ENCODE measurements at places on chromosomes 3 and 15. TPM values are rescaled to one million over a fixed set of nuclear protein-coding genes. Genes with fewer than 3 reads are reported as not detected.

NR2F2 gene
- 26.6 TPM for total RNA-seq

PLA2G4D gene
- not detected for total RNA-seq

ZDHHC3 gene
- 37.7 TPM for total RNA-seq

GRAMD2A gene
- not detected for total RNA-seq

ALPK3 gene
- 0.11 TPM for total RNA-seq

IL12A gene
- total RNA-seq, result 0.96 TPM

CELSR3 gene
- total RNA-seq, result 4.7 TPM

ADGRG7 gene
- not detected for total RNA-seq

CASR gene
- not detected for total RNA-seq

SAMD7 gene
- total RNA-seq, result not detected

SLC38A3 gene
- total RNA-seq, result not detected

FOXL2NB gene
- total RNA-seq, result 1.4 TPM

FBXW12 gene
- not detected for total RNA-seq

HRH1 gene
- 10.2 TPM for total RNA-seq

SNX22 gene
- total RNA-seq, result 0.77 TPM

HIGD2B gene
- not detected for total RNA-seq

HCN4 gene
- 0.35 TPM for total RNA-seq

CNOT10 gene
- 28.5 TPM for total RNA-seq

SPINK8 gene
- total RNA-seq, result not detected

CHRNA3 gene
- total RNA-seq, result 0.35 TPM

NKTR gene
- total RNA-seq, result 10.4 TPM

CIP2A gene
- total RNA-seq, result 9.7 TPM

KNG1 gene
- not detected for total RNA-seq

CCDC80 gene
- total RNA-seq, result 74.9 TPM

GPR171 gene
- not detected for total RNA-seq

OXTR gene
- total RNA-seq, result 6.8 TPM

CCDC191 gene
- 1.7 TPM for total RNA-seq

CLDN1 gene
- total RNA-seq, result 28.5 TPM

ZKSCAN7 gene
- not detected for total RNA-seq

SCN5A gene
- total RNA-seq, result 0.63 TPM

CCNB2 gene
- total RNA-seq, result 103 TPM

ZCWPW2 gene
- not detected for total RNA-seq

C3orf38 gene
- total RNA-seq, result 19.0 TPM

SPESP1 gene
- total RNA-seq, result not detected

TRH gene
- not detected for total RNA-seq

ECE2 gene
- total RNA-seq, result not detected

ARPIN gene
- 12.6 TPM for total RNA-seq

CCR9 gene
- total RNA-seq, result not detected

TTC23 gene
- 9.4 TPM for total RNA-seq

ASB7 gene
- total RNA-seq, result 11.1 TPM

STRA6 gene
- total RNA-seq, result 68.8 TPM

NMNAT3 gene
- 2.4 TPM for total RNA-seq
